ENCODE measurements at places on chromosomes 6 and 20.

- no peak for DNase-seq
Measured at GRCh38 chr6:6277413-6277812, 43.0 kb downstream of the F13A1 start.

DNA sequence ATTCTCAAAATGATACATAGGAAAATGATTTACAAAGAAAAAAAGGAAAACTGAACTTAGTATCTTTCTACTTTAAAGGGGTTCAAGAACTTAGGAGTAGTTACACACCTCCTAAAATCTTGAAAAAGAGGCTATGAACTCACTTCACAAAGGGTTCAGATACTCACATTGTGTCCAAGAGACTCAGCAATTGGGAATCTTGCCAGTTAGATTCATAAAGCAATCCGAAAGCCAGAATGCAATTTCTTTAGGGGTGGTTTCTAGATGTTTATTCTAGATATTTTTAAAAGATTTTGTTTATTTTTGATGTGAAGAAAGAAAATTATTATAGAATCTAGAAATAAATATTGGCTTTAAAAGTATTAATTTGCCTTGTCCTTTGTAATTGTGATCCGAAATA, 1.7 kb upstream of the MYB start:
- no peak for DNase-seq

GRCh38 chr20:33917831-33918525, 75.7 kb upstream of the RALY start:
- DNase-seq = no peak

GRCh38 chr20:35257175-35257909, 20.6 kb downstream of the MMP24OS start:
- DNase-seq = no peak

GRCh38 chr6:131635384-131636340, 1.4 kb upstream of the ENPP3 start:
- no peak for DNase-seq

DNA sequence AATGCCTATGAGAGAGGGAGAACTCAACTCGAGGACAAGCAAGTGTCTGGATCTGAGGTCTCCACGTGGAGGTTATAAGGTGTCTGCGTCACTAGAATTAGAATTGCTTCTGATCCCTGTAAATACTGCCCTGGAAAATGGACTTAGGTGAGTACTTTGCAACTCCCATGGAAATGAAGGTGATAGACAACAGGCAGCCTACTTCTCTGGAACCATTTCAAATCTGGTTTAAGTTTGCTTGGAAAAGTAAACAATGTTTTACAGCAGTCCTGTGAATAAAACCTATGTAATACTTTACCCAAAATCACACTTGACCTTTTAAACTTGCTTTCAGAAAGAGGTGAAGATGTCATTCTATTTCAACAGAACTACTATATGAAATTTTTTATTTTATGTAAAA, 70.1 kb upstream of the TENT5A start:
- DNase-seq = no peak

GRCh38 chr6:36126553-36127458, 3.5 kb upstream of the MAPK13 start:
- DNase-seq = no peak

- DNase-seq = no peak
Measured at GRCh38 chr6:128557081-128557480, 36.7 kb upstream of the PTPRK start.

DNA sequence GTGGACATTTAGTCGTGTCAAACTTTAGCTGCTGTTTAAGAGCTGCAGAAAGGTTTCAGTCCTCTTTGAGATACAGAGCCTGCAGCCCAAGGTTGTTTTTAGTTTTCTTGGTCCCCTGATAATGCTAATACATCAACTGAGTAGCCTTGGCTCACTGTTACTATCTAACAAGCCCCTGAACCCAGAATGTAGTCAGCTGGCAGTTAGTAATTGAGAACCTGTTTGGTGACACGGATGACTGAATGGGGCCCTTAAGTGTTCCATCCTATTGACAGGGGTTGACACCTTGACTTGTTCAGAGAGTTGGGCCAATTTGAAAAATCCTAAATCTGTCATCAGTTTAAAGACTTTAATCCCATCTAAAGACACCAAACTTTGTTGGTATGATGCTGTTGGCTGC, 2.8 kb downstream of the RTN4IP1 start:
- DNase-seq = no peak

- no peak for DNase-seq
Measured at GRCh38 chr6:93954584-93954983, 535.2 kb upstream of the EPHA7 start.

DNA sequence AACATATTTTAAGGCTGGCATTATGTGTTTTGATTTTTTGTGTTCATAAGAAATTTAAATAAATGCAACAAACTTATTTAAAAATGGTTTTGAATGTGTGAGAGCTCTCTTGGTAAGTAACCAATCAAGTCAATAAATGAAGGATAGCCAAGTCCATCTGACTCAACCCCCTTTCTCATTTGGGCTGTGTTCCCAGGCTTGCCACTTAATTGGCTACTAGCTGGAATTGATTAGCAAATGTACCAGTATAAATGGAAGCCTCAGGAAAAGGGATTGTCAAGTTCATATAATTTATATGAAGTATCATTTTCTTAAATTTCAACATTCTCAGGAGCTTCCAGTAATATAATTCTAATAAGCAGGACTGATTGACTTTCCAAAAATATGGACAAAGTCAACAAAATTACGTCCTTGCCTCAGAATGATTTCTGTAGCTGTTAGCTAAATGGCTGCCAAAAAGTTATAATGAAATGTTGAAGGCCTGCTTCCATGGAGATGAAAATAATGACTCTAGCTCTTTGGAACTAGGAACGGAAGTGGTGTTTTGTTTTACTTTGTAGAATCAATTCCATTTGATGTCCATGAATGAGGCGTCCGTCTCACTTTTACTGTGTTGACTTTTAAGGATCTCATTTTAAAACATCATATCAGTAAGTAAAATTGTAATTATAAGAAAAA, 614.9 kb downstream of the CDH26 start:
- no peak for DNase-seq

GRCh38 chr6:167548451-167548850, 223.6 kb downstream of the TTLL2 start:
- DNase-seq = no peak
